CD4-positive, alpha-beta T cell (primary cell): ENCODE measurements at places on chromosomes 4 and X. TPM values are rescaled to one million over a fixed set of nuclear protein-coding genes. Genes with fewer than 3 reads are reported as not detected.

The PNMA5 gene
- total RNA-seq = not detected

GRCh38 chrX:54758114-54759055, 39.7 kb downstream of the ITIH6 start:
- no peak for DNase-seq
- no peaks in the 10 kb centered on the region for H3K4me1 ChIP-seq
- no peak overlapping the region for H3K4me3 ChIP-seq
- H3K36me3 ChIP-seq = no peaks in the 10 kb centered on the region
- H3K27me3 ChIP-seq = no peaks in the 10 kb centered on the region
- no peak overlapping the region for H3K27ac ChIP-seq

The TMSB15C gene
- 3.7 TPM for total RNA-seq

DNA sequence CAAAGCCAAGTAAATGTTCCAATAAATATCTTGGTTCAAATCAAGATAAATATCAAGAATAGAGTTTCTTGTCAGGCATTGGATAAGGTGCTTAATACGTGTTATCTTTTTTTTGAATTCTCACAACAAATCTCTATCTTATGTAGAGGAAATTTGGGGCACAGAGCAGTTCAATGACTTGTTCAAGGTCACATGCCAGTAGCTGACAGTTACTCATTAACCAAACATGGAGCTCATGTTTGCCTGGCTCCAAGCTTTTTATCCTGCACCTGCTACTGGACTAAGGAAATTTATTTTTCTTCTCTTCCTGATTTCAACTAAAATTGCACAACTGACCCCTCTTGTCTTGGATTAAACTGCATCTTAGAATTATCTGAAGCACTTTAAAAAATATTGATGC, 76.3 kb downstream of the ATP10D start:
- DNase-seq = no peak
- no peak overlapping the region for H3K4me3 ChIP-seq
- no peak overlapping the region for H3K27ac ChIP-seq
- no peaks in the 10 kb centered on the region for H3K36me3 ChIP-seq

The UBA6 gene
- 45.5 TPM for total RNA-seq

DNA sequence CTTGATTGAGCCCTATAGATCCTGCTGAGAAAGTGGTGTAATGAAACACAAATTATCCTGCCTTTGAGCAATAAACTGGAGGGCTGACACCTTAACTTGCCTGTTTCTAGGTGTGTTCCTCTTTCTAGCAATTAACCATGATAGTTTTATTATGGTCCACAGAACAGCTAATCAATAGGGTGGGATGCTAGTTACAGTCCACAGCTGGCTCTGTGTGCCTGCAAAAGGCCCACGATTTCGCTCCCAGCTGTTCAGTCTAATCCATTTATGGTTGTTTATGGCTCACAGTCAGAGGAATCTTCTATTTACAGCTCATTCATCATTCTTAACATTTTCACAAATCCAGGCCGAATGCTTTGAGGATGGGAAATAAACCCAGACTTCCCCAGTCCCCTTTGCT, 674.9 kb downstream of the SMARCA1 start:
- H3K36me3 ChIP-seq = no peaks in the 10 kb centered on the region
- no peak overlapping the region for H3K4me3 ChIP-seq
- no peak for DNase-seq
- no peak overlapping the region for H3K27ac ChIP-seq
- no peaks in the 10 kb centered on the region for H3K4me1 ChIP-seq
